GM12892 (cell line): ENCODE measurements at places on chromosomes 16 and 17.

- DNase-seq, result no peak
Measured at GRCh38 chr17:44775838-44776621, 17.2 kb downstream of the ADAM11 start.

DNA sequence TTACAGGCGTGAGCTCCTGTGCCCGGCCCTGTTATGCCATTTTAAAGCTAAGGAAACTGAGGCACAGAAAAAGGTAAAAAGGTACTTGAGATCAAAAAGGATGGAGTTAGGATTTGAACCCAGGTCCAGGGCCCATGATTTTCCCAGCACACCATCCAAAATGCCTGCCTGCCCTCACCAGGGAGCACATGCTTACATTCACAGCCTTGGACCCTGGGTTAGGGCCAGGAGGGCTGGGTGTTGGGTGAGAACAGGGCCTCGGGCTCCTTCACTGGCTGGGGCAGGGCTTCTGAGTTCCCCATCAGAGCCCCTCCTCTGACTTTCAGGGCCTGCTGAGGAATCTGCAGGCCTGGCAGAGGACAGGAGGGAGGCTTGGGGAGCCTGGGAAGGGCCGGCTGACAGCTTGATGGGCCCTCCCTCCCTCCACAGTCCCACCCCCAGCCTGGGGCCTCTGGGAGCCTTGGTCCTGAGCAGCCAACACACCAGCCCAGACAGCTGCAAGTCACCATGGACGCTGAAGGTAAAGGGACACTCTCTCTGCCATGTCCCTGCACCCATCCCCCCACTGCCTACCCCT, at the start of gene QPRT:
TSS of gene QPRT (plus strand) at position 490 of the 577 bp plus-strand sequence. CDS start at position 508, 18 bp downstream.
- peak; percentile 73 for DNase-seq

DNA sequence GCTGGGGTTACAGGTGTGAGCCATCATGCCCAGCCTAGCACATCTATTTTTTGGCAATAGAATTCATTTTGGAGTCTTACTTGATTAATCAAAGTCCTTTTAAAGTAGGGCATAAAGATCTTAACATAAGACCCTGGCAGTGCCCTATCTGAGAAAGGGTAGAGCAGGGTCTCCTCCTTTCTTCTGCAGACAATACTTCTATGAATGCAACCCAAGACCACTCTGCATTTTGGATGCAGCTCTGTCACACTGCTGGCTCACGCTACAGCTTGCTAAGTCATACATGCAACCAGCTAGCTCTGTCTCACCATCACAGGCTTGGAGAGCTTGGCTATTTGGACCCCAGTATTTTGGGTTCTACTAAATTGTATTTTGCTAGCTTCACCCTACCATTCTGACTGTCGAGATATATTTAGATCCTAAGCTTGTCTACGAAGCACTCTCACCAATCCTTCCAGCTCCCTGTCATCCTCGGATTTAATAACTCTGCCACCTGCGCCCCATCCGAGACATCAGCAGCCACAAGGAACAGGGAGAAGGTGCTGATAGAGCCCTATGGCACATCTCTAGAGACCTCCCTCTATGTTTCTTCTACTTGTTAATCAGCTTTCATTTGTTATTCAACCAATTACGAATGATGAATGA, 45.1 kb downstream of the RBFOX3 start:
- DNase-seq, result no peak

DNA sequence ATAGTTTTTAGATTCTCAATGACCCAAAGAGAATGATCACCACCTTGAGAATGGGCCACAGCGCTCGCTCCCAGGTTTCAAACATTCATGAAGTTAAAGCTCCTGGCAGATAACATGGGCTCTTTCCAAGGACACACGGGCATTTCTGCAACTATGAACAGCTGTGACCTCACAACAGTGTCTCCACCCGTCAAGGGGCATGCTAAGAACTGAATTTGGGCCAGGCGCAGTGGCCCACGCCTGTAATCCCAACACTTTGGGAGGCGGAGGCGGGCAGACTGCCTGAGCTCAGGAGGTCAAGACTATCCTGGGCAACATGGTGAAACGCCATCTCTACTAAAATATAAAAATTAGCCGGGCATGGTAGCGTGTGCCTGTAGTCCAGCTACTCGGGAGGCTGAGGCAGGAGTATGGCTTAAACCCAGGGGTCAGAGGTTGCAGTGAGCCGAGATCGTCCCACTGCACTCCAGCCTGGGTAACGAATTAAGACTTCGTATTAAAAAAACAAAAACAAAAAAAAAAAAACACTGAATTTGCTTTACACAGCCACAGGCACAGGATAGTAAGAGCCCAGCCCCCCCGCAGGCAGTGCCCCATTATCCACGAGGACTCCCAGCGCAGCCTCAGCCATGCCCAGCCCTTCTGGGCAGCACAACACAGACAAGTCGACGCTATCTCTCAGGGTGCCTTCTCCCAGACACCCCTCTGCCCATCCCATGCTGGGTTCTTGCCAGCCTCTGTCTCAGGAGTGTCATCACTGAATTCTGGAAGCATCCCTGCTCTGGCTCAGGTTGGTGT, 7.2 kb downstream of the USP7 start:
- no peak for DNase-seq

DNA sequence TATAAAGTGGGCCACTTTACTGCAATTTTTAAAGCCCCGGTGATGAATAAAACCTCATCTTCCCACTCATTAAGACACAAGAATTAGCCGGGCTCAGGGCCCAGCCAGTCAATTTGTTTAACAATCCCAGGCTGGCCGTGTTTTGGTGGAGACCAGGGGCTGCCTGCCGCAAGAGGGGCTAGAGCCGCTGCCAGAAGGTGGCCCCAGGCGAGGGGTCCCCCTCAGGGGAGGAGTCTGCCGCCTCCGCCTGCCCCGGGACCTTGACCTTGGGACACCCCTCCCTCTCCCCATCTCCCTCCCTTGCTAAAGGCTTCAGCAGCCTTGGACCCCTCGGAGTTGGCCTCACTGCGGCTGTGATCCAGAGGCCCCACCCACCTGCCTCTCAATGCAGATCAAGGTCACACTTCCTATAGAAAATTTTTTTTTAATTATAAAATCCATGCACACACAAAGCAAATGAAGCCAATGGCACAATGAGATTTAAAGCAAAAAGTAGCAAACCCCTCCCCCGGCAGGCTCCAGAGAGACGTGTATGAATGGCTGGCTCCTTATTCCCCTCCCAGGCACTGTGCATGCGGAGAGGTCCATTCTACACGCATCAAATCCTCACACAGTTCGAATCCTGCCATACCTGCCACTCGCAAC, 23.0 kb upstream of the SLC38A10 start:
- DNase-seq, result no peak

- no peak for DNase-seq
Measured at GRCh38 chr16:17404941-17405689, 65.6 kb downstream of the XYLT1 start.

DNA sequence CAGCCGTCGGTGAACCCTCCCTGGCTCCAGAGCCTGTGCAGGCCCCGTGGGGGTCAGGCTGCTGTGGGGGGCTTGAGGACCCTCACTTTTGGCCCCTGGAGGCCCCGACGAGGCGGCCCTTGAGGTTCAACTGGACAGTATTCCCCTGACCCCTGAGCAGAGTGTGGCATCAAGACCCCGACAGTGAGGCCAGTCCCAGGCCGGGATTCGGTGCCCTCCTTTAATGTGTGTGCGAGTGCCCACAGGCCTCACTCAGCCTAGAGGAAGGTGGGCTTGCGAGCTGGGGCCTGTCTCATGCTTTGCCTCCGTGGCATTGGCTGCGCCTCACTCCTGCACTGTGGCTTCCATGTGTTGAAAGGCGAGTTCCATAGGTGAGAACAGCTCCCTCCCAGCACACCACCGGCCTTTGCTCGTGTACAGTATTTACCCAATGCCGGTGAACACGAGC, 94.5 kb downstream of the METRNL start:
- DNase-seq, result peak; percentile 21

GRCh38 chr17:1323336-1323735, 43.9 kb downstream of the TRARG1 start:
- no peak for DNase-seq

DNA sequence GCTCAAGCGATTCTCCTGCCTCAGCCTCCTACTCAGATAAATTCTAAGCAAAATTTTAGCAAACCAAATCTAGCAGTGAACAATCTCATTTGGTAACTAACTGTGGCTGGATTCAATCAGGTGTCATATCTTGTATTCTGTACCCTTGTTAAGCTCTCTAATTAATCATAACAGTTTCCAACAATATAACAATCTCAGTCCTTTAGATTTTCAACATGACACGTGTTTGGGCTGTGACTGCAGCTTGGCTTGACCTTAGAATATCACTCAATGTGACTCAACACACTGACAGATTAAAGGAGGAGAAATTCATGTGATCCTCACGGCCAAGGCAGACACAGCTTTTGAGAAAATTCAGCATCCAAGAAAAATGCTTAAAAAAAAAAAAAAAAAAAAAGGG, 133.6 kb downstream of the BANP start:
- no peak for DNase-seq

- no peak for DNase-seq
Measured at GRCh38 chr17:5718726-5719125, 134.4 kb upstream of the NLRP1 start.

GRCh38 chr16:78869492-78869891, 731.0 kb downstream of the MAF start:
- no peak for DNase-seq

DNA sequence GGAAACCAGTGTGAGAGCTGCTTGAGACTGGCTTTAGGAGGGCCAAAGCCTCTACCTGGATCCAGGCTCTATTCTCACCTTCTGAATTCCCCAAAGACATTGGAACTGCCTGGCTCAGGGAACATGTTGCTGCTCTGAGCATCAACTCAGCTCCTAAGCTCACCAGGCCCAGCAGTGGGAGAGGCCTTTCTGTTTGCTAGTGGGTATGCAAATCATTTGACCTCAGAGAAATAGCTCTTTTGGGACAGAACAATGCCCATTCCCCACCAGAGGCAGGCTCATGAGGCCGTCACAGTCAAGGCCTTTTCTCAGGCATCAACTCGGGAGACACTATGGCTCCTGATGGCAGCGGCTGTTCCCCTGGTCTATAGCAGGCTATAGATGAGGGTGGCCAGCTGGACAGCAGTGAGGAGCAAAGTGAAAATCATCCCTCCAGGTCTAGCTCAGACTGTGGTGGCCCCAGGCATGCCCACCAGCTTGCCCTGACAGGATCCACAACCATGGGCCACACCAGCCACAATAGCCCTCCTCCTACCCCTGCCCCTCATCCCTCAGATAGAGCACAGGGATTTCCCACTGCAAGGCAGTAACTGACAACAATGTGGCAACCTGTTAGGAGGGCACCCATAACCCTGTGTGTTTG, 30.4 kb upstream of the GFOD2 start:
- no peak for DNase-seq

DNA sequence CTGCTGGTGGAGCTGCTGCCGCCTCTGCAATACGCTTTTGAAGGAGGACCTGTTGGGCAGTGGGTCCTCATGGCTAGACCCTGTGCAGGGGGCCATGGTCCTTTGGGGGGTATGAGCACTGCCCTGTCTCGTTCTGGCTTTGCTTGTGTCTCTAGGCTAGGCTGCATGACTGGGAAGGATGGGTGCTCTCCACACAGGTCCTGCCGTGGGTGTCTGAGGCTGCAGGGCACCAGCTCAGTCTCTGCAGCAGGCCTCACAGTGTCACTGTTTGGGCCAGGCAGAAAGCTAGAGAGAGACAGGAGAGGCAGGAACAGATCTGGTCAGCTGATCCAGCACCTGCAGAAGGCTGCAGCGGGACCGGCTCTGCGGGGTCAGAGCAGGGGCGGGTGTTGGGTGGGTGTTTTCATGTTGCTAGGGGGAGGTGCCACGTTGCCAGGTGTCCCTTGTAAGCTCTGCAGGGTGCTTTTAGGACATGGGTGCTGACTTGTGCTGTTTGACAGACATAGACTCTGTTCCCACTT, 111.4 kb downstream of the SNX29 start:
- no peak for DNase-seq

- no peak for DNase-seq
Measured at GRCh38 chr16:30457256-30457655, 11.6 kb upstream of the SEPHS2 start.

DNA sequence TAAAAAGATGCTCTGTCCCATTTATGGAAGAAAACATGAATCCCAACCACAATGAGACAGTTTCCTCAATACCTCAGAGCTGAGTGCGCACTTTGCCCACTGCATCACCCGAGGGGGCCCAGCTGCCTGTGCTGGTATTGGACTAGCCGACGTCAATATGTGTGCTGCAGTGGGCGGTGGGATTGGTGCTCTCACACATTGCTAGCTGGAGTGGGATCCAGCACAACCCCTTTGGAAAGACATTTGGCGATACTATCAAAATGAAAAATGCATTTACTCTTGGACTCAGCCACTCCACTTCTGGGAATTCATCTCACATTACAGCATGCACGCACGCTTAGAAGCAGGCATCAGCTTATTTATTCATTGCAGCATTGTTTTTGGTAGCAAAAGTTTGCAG, 289.2 kb upstream of the FOXF1 start:
- DNase-seq, result no peak

DNA sequence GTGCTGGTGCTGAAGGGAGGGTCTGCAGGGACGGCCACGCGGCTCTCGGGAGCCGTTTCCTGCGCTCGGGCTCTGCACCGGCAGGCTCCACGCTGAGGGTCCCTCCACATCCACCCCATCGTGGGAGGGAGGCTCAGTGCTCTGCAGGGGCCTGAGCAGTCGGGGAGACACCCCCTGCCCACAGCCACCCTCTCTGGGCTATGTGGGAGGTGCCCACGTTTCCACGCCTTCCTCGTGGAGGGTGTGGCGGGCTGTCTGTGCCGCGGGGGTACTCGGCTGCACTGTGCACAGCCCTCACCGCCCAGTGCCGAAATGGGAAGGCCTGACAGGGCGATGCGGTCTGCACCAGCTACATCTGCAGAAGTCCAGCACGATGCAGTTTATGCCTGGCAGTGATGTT, 25.5 kb upstream of the ZNF750 start:
- DNase-seq, result no peak

DNA sequence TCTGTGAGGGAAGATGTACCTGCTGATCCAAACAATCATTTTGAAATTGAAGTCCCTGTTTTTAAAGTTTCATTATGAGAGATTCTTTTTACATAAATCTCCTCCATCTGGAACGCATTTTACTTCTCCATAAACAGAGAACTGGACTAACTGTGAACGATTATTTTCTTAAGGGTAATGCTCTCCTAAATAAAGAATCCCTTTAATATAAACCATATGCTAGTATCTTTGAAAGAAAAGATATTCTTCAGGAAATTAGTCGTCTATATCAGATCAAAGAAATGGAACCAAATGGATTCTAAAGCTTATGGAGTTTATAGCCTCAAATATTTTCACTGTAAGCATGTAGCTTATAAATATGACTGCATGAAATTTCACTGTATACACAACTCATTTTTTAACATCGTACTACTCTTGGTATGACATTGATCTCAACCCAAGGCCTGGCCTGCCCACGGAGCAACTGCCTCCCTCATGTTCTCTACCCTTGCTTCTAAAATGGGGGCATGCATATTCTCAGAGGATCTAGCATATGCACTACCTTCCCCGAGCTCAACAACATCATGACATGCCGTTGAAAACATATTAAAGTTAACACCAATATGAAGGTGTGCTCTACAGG, 66.4 kb downstream of the MYH10 start:
- DNase-seq, result no peak
